Activated CD8-positive, alpha-beta memory T cell treated with anti-CD3 and anti-CD28 coated beads, Interleukin-2, amount 10 ng/mL, durations not matched to agents 7 days and 5 days (primary cell): ENCODE measurements at places on chromosomes 13 and 19. TPM values are rescaled to one million over a fixed set of nuclear protein-coding genes. Genes with fewer than 3 reads are reported as not detected.

The MADCAM1 gene
- 0.44 TPM for total RNA-seq

The GFY gene
- total RNA-seq: not detected

The IGFL4 gene
- total RNA-seq: not detected

The PHF11 gene
- total RNA-seq: 79.6 TPM

The SLC10A2 gene
- total RNA-seq: not detected

The SLC25A41 gene
- 0.52 TPM for total RNA-seq

The ZSCAN5C gene
- total RNA-seq: not detected

DNA sequence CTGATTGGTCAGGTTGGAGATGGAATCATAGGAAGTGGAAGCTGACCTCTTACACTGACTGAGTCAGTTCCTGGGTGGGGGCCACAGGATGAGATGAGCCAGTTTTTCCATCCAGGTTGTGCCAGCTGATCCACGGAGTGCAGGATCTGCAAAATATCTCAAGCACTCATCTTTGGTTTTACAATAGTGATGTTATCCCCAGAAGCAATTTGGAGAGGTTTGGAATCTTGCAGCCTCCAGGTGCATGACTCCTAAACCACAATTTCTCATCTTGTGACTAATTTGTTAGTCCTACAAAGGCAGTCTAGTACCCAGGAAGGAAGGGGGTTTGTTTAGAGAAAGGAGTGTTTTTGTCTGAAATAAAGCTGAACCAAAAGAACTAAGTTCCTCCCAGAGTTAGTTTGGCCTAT, 212.8 kb downstream of the SLITRK6 start:
- DNase-seq: no peak
- no peaks in the 10 kb centered on the region for H3K4me1 ChIP-seq

GRCh38 chr19:54694648-54695047, 29.6 kb upstream of the KIR3DL3 start:
- H3K4me3 ChIP-seq: no peak overlapping the region
- H3K27ac ChIP-seq: no peak overlapping the region
- DNase-seq: no peak
- H3K36me3 ChIP-seq: no peaks in the 10 kb centered on the region
- H3K4me1 ChIP-seq: no peaks in the 10 kb centered on the region

GRCh38 chr19:38648769-38649304, 1.4 kb downstream of the ACTN4 start:
- H3K36me3 ChIP-seq: peaks cover 22% of the 10 kb centered on the region
- H3K27me3 ChIP-seq: no peaks in the 10 kb centered on the region
- peaks cover 58% of the 10 kb centered on the region for H3K4me1 ChIP-seq
- DNase-seq: no peak

GRCh38 chr19:37969695-37970094, 62.7 kb downstream of the SIPA1L3 start:
- no peak overlapping the region for H3K27ac ChIP-seq
- no peaks in the 10 kb centered on the region for H3K27me3 ChIP-seq
- H3K4me1 ChIP-seq: no peaks in the 10 kb centered on the region
- H3K36me3 ChIP-seq: peaks cover 6% of the 10 kb centered on the region
- no peak overlapping the region for H3K4me3 ChIP-seq

- peaks cover 47% of the 10 kb centered on the region for H3K36me3 ChIP-seq
- peaks cover 3% of the 10 kb centered on the region for H3K27me3 ChIP-seq
- peak; percentile 70 for DNase-seq
- H3K4me3 ChIP-seq: peak within 1 kb of the TSS; percentile 79
Observed at GRCh38 chr19:57708641-57709361, at the start of gene ZNF154. ZNF154 (minus strand) TSS chr19:57709204; CDS start chr19:57708971, 233 bp downstream.

DNA sequence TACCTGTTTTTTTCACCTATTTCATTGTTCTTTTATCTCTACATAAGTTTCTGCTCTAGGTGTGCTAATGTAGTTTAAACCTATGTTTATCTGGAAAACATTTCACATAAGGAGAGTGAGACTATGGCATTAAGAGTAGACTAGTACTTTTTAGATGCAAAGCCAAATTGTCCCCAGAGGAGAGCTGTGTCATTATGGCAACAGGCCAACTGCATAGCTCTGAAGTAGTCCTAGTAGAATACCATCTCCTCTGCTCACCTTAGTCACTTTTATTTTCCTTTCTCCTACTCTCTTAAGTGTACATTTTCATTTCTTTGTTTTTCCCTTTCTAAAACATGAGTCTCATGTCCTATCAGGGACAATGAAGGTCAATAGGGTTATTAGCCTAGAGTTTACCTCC, 123.1 kb downstream of the ITGBL1 start:
- H3K27ac ChIP-seq: no peak overlapping the region
- H3K36me3 ChIP-seq: no peaks in the 10 kb centered on the region
- no peaks in the 10 kb centered on the region for H3K27me3 ChIP-seq
- H3K4me3 ChIP-seq: no peak overlapping the region

- H3K27me3 ChIP-seq: peaks cover 5% of the 10 kb centered on the region
- peak overlapping the region; percentile 97 for H3K27ac ChIP-seq
- peaks cover 39% of the 10 kb centered on the region for H3K4me1 ChIP-seq
- peak overlapping the region; percentile 88 for H3K4me3 ChIP-seq
- H3K36me3 ChIP-seq: peaks cover 39% of the 10 kb centered on the region
Observed at GRCh38 chr19:55407800-55408532, 378 bp upstream of the UBE2S start.

DNA sequence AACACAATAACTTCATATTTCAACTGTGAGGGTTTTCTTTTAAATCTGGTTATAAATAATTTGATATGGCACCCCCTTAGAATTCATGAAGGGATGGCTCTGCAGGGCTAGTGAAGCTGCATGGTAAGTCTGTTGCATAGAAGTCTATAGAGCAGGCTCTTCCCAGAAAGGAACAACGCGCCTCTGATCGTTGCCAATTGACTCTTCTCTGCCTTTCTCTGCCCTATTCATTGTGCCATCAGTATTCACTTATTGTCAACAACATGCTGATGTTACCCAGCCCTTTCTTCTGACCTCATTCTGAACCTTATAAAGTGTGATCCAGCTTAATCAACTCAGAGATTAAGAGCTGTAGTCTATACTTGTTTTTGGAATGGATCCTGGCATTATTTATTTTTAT, 16.3 kb upstream of the DCT start:
- no peak overlapping the region for H3K4me3 ChIP-seq
- no peaks in the 10 kb centered on the region for H3K36me3 ChIP-seq
- no peaks in the 10 kb centered on the region for H3K4me1 ChIP-seq
- no peak overlapping the region for H3K27ac ChIP-seq
- no peaks in the 10 kb centered on the region for H3K27me3 ChIP-seq

DNA sequence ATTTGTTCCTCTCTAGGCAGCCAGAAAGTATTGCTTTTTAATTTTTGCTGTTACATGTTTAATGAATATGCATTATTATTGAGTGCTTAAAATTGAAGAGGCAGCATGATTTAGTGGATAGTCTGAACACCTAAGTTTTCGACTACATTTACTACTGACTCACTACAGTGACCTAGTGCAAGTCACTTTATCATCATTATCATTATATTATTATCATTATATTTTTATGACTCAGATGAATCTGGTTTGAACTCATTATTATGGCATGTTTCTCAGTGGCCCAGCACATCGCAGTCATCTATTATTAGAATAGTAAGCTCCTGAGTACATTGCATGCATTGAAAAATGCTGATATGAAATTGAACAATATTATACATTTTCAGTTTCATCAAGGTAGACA, 351.2 kb upstream of the PRR20A start:
- no peak overlapping the region for H3K27ac ChIP-seq
- H3K27me3 ChIP-seq: no peaks in the 10 kb centered on the region
- no peaks in the 10 kb centered on the region for H3K4me1 ChIP-seq
- H3K4me3 ChIP-seq: no peak overlapping the region
- DNase-seq: no peak

DNA sequence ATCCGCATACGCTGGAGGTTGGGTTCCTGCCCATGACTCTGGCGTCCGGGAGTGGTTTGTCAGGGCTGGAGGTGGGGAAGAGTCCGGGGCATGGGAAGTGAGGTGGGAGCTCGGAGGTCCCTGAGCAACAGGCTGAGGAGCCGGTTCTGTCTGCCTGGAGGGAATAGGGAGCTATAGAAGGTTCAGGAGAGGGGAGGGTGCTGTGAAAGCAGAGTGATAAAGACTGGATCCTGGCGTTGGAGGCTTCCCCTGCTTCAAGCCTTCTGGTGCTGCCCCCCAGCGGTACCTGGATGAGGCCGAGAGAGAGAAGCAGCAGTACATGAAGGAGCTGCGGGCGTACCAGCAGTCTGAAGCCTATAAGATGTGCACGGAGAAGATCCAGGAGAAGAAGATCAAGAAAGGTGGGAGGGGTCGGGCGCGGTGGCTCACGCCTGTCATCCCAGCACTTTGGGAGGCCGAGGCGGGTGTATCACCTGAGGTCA, 2.6 kb downstream of the HMG20B start:
- no peak overlapping the region for H3K4me3 ChIP-seq
- no peaks in the 10 kb centered on the region for H3K27me3 ChIP-seq
- H3K36me3 ChIP-seq: peaks cover 10% of the 10 kb centered on the region
- H3K27ac ChIP-seq: no peak overlapping the region
- DNase-seq: no peak
- peaks cover 11% of the 10 kb centered on the region for H3K4me1 ChIP-seq

- no peaks in the 10 kb centered on the region for H3K36me3 ChIP-seq
- no peak overlapping the region for H3K27ac ChIP-seq
- H3K27me3 ChIP-seq: no peaks in the 10 kb centered on the region
- H3K4me1 ChIP-seq: no peaks in the 10 kb centered on the region
- H3K4me3 ChIP-seq: no peak overlapping the region
Observed at GRCh38 chr19:28242317-28242927, 970.5 kb downstream of the UQCRFS1 start.

- peaks cover 5% of the 10 kb centered on the region for H3K36me3 ChIP-seq
- no peaks in the 10 kb centered on the region for H3K4me1 ChIP-seq
- DNase-seq: no peak
Observed at GRCh38 chr19:1154731-1155351, 19.2 kb downstream of the SBNO2 start.

DNA sequence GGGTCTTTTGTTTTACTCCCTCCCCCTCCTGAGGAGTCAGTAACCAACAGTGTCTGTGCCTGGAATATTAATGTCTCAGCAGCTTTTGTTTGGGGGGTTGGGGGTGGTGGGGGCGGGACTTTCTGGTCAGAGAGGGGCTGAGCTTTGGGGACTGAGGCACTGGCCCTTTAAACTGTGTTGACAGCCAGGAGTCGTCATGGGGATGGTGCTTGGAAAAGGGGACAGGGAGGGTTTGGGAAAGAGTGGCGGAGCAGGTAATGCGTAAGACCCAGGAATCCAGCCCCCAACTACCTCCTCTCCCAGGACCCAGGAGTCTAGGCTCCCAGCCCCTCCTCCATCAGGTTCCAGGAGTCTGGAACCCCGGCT, 5.2 kb downstream of the CADM4 start:
- H3K4me3 ChIP-seq: no peak overlapping the region
- no peaks in the 10 kb centered on the region for H3K36me3 ChIP-seq
- H3K4me1 ChIP-seq: peaks cover 3% of the 10 kb centered on the region
- peaks cover 37% of the 10 kb centered on the region for H3K27me3 ChIP-seq

- peaks cover 62% of the 10 kb centered on the region for H3K27me3 ChIP-seq
- DNase-seq: no peak
- no peak overlapping the region for H3K27ac ChIP-seq
- peaks cover 9% of the 10 kb centered on the region for H3K4me1 ChIP-seq
Observed at GRCh38 chr13:36915896-36916640, 4.0 kb downstream of the SMAD9 start.

DNA sequence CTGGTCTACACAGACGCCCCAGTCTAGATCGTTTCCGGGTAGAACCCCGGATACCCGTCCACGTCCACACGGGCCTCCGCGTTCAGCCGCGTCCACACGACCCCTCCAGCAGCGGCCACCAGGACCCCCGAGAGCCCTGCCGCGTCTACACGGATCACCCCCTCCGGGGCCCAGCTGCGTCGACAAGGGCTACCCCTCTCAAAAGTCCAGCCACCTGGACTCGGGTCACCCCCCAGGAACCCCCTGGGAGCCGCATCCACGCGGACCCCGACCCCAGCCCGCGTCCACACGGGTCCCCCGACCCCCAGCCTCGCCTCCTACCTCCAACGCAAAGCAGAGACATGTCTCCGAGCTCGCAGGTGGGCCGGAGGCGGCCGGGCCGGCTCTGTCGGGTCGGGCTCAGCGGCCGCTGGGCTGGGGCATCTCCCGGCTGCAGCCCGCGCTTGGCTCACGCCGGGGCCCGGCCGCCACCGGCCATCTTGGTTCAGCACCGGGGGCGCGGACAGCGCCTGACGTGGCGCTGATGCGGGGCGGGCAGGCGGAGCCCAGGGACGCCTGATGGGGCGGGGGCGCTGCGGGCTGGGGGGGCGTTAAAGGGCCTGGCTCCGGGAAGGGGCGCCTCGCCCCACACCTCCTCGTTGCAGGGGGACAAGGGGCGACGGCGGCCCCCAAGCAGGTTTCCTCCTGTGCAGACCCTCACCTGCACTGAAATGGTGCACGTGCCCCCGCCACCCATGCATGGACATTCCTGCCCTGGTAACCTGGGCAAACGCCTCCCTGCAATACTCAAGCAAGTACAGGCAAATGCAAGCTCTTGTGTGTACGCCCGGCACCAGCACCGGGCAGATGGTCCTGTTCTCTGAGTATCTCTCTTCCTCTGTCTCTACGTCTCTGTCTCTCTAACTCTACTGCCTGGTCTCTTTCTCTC, at the start of gene UNC13A:
TSS of gene UNC13A (minus strand) at position 498 of the 928 bp plus-strand sequence. CDS start at position 343, 155 bp downstream.
- peaks cover 63% of the 10 kb centered on the region for H3K27me3 ChIP-seq
- DNase-seq: peak; percentile 49
- peaks cover 2% of the 10 kb centered on the region for H3K36me3 ChIP-seq
- no peak within 1 kb of the TSS for H3K4me3 ChIP-seq

- H3K27me3 ChIP-seq: no peaks in the 10 kb centered on the region
- peaks cover 28% of the 10 kb centered on the region for H3K36me3 ChIP-seq
- DNase-seq: no peak
- H3K4me3 ChIP-seq: no peak overlapping the region
- peak overlapping the region; percentile 28 for H3K27ac ChIP-seq
Observed at GRCh38 chr13:45331123-45331619, 9.8 kb downstream of the TPT1 start.

DNA sequence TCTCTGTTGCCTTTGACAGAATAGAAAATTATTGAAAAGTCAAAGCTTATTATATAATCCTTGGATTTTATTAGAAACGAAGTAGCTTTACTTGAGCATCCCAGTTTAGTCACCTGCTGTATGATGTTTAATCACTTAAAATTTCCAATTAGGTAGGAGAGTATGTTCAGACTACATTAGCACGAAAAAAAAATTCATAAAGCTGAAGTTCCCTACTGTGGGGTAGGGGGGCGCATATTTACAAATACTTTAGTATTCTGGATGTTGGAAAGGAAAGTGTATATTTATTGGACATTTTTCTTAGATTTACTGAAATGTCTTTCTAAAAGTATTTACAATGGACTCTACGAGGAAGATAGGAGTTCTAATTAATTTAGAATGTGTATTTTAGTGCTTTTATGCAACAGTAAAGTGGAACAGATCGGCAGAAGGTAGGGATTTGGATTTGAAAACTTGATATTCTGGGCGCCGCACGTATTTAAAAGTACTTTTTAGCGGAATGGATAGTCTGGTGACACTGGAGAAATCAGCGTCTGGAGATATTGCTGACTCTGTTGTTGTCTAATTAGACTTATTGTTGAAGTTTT, 1.9 kb downstream of the CDK8 start:
- peaks cover 26% of the 10 kb centered on the region for H3K4me1 ChIP-seq
- H3K4me3 ChIP-seq: peak overlapping the region; percentile 87
- H3K27me3 ChIP-seq: no peaks in the 10 kb centered on the region
- H3K27ac ChIP-seq: no peak overlapping the region
- DNase-seq: no peak

- peaks cover 40% of the 10 kb centered on the region for H3K36me3 ChIP-seq
- H3K4me3 ChIP-seq: peak overlapping the region; percentile 83
- peak; percentile 77 for DNase-seq
- H3K27me3 ChIP-seq: peaks cover 7% of the 10 kb centered on the region
Observed at GRCh38 chr19:8576273-8576993, 809 bp downstream of the MYO1F start.

GRCh38 chr13:31236211-31236786, 36.5 kb downstream of the B3GLCT start:
- no peaks in the 10 kb centered on the region for H3K27me3 ChIP-seq
- H3K27ac ChIP-seq: no peak overlapping the region
